SHP77 treated with DMSO at 0.1 percent for 48 hours (cell line): ENCODE measurements at places on chromosomes 12 and 14.

DNA sequence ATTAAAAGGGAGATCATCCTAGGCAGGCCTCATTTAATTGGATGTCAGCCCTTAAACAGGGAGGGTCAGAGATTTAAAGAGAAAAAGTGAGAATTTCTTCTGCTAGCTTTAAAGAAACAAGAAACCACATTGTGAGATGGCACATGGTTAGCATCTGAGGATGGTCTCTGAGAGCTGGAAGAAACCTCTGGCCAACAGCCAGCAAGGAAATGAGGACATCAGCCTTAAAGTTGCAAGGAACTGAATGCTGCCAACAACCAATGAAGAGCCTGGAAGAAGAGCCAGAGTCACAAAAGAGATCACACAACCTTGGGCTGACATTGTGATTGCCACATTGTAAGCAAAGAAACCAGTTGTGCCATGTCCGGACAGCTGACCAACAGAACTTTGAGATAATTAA is 17.5 kb upstream of the FAR2 start:
- no peak for DNase-seq

GRCh38 chr12:19428246-19428645 is 11.0 kb upstream of the AEBP2 start:
- no peak for DNase-seq

GRCh38 chr14:94077823-94078222 is 3.2 kb downstream of the DDX24 start:
- DNase-seq, result no peak

- no peak for DNase-seq
These were observed 14.7 kb downstream of the NOC4L start for GRCh38 chr12:132158677-132159554.

- DNase-seq, result no peak
These were observed 246.3 kb downstream of the NTF3 start for GRCh38 chr12:5678176-5678575.

- no peak for DNase-seq
These were observed 88.7 kb upstream of the KRR1 start for GRCh38 chr12:75600146-75600545.

GRCh38 chr14:65428691-65429090 is 16.2 kb downstream of the FUT8 start:
- DNase-seq, result no peak

- no peak for DNase-seq
These were observed 37.6 kb downstream of the PLEKHG7 start for GRCh38 chr12:92740411-92740810.

- no peak for DNase-seq
These were observed 167.7 kb upstream of the AMIGO2 start for GRCh38 chr12:47247418-47247817.

DNA sequence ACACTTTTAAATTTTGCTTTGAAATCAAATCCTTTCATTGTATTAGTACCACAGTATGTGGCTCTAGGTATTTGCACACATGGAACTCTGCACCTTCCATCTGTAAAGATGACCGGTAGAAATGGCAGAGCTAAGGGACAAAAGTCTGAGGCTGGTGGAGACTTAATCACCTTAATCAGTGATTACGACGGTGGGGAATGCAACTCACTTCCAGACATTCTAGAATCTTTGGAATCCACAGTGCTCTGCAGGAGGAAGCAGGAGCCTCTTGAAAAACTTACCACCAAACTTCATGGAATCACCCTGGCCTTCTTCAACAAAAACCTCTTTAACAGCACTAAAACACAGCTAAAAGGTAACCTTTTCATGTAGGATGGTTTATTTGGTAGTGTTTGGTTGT is 3.9 kb upstream of the DACT1 start:
- no peak for DNase-seq

GRCh38 chr14:24137529-24138395 is 1.8 kb downstream of the PSME1 start:
- DNase-seq, result no peak

- no peak for DNase-seq
These were observed 97.3 kb downstream of the EXOC5 start for GRCh38 chr14:57171363-57171762.

- no peak for DNase-seq
These were observed 51.1 kb downstream of the CALM1 start for GRCh38 chr14:90447720-90448497.

DNA sequence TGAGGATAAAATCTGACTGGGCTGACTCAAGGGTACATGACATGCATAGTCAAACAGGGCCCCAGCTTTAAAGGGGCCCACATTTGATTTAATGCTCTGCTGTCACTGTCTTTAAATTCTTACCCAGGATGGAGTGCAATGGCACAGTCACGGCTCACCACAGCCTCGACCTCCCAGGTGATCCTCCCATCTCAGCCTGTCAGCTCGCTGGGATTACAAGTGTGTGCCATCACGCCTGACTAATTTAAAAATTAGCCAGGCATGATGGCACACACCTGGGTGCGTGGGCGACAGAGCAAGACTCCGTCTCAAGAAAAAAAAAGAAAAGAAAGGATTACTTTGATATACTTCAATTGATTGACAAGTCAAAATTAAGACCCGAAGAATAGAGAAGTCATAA is 9.2 kb upstream of the PLBD1 start:
- DNase-seq, result no peak

DNA sequence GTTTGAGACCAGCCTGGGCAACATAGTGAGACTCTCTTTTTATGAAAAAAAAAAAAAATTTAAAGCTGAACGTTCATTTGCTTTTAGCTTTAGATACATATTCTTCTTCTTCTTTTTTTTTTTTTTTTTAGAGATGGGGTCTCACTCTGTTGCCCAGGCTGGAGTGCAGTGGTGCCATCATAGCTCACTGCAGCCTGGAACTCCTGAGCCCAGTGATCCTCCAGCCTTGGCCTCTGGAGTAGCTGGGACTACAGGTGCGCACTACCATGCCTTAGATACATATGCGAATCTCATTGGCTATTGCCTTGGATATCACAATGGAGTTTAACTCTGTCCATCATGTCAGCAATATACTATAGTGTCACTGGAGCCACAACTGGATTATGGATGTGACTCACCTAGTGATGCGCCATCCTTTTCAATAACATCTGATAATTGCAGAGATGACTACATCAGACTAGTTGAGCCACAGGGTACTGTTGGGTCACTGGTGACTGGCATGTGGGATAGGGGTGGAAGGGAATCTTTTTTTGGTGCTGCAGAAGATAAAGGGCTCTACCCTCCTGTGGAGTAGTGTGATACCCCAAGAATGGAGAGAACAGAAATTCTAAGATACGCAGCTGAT is 2.7 kb upstream of the ADIPOR2 start:
- DNase-seq, result no peak

GRCh38 chr12:57604992-57605810 is 577 bp downstream of the DTX3 start:
- DNase-seq, result no peak

- no peak for DNase-seq
These were observed 654.8 kb upstream of the MIS18BP1 start for GRCh38 chr14:45907782-45908181.

GRCh38 chr14:75885829-75886228 is 96.0 kb downstream of the TGFB3 start:
- no peak for DNase-seq

DNA sequence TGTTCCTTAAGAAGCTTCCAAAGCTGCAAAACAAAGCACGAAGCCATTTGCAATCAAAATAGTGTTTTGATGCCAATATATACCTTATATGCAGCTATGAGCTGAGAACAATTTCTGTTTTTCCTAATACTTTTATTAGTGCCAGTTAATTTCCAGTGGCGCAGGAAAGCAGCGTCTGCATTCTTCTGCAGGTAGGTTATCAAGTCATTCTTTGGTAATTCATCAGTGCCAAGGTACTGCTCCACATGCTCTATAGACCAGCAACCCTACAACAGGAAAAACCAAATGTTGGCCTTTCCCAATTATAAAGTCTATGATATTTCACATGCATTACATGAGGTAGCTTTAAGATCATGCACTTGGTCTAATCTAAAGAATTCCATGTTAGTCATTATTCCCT is 87.6 kb upstream of the STRN3 start:
- DNase-seq, result no peak

DNA sequence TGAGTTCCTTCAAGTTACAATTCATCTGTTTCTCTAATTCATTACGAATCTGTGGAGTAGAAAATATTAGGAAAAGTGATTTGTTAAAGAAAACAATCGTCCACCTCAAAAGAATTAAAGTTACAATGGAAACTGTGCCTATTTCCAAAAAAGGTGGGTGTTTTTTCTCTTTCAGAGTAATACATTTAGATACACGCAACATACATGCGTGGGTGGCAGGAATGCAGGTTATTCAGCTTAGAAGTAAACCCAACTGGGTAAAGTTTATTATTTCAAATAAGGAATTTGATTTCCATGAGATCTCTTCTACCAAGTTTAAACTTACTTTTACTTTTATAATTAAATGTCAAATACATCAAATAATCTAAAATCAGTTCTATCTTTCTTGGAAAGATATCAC is 52.2 kb downstream of the SSH1 start:
- DNase-seq, result no peak

DNA sequence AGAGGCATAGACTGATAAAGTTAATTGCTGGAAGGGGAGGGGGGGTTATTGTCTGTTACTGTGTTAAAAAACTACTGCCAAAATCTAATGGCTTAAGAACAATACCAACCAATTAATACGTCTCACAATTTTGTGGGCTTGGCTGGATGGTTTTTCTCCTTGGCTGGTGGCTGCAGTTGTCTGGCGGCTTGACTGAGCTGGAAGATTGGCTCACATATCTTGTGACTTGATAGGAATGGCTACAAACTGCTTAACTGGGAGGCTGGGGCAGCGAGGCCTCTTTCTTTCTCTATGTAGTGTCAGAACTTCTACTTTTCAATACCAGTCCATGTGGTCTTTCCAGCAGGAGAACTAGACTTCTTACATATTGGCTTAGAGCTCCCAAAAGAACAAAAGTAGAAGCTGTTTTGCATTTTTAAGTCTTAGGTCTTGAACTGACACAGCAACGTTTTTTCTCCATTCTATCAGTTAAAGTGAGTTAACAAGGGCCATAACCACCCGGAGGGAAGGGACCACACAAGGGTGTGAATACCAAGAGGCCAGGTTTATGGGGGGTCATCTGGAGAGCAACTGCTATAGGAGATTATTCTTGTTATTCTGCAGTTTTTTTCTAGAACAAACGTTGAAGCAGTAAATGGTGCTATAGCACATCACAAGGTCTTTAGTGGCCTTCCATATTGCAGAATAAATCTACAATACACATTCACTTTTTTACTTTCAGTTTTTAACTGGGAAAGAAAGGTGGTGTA is 46.9 kb downstream of the ZDHHC17 start:
- DNase-seq, result no peak

DNA sequence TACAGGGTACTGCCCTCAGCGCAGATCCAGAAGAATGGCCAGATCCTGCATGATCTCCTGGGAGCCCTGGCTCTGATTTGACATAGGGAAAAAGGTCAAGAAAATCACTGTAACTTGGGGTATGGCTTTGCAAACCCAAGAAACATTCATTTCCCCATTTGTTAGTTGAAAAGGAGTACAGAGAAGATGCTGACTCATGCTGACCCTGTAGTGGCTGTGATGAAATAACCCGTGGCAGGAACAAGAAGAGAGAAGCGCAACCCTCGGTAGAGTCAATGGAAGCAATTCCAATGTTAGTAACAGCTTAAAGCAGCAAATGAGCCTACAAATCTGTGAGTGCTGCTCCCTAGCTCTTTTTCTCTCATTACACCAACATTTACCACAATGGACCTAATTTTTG is 281.6 kb upstream of the NPAS3 start:
- DNase-seq, result no peak

DNA sequence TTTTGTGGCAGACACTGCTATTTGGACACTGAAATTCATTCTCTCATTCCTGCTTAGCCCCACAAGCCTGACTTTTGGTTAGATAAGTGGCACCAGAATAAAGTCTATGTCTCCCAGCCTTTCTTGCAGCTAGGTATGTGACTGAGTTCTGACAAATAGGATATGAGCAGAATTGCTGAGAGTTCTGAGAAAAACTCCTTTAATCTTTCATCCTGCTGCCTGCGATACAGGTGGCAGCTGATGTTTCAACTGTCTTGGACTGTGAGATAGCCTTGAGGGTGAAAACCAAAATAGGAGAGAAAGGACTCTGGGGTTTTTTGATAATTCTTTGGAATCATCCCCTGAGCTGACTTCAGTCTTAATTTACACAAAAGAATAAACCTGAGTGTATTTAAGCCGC is 55.8 kb downstream of the MBIP start:
- DNase-seq, result no peak

- DNase-seq, result no peak
These were observed 180.3 kb downstream of the EMP1 start for GRCh38 chr12:13376610-13377373.

DNA sequence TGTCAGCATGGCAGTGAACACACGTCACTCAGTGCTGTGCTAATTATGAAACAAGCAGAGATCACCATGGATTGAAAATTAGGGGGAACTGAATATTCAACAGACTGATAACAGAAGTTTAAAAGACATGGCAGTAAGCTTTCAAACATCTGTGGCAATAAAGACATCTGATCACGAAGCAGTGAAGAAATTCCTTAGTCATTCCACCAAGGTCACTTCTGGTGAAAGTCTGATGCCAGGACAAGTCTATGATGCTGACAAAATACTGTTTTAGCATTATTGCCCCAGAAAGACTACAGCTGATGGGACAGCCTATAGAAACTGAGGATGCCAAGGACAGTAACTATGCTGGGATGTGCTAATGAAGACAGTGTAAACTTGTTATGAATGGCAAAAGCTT is 126.9 kb upstream of the RBM19 start:
- DNase-seq, result no peak
